ENCODE measurements at places on chromosomes 3 and 15.

DNA sequence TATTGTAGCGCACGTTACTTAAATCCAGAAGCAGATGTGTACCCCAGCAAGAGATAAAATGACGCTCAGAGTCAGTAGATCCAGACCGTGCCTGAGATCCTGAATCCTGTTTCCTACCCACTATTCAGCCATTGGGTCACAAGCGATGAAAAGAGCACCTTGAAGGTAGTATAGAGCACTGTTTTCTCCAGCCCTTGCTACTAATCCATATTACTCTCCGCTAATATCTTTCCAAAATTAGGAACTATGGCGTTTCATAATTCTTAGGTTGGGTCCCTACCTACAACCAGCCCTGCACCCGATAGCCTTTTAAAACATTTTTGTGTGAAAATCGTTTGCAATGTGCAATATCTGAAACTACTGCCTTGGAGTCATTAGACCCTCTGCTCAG lies 596 bp downstream of the BTD start:
- no peak for DNase-seq

DNA sequence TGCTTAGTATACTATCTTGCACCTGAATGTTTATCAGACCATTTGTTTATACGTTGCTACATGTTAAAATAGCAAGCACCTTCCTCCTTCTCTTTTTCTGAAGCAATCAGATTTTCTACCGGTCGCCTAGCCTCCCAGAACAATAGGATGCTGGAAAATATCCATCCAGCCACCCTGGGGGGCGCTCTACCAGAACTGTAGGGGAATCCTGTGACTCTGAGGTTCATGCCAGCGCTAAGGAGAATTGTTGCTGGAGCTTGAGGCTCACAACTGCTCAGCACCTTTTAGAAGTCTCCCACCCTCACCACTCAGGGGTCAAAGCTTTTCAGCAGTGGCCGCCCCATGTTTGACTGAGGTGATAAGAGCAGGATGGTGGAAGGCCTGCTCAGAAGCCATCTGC lies 27.5 kb downstream of the SQOR start:
- no peak for DNase-seq

DNA sequence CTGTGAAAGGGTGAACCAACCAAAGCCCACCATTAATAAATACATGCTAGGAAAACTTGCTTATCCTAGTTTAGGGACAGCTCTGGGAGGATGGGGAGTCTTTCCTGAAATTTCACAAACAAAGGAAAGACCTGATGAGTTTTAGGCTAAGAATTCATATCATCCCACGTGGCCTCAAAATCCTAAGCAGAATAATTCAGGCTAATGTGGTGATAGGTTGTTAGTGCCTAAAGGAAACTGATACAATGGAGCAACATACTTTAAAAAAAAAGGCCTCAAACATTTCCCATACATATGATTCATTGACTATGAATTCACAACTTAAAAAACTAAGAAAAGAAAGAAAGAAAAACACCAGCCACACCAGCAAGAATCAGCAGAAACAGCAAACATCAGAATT lies 126.9 kb upstream of the CNTN4 start:
- DNase-seq: no peak

DNA sequence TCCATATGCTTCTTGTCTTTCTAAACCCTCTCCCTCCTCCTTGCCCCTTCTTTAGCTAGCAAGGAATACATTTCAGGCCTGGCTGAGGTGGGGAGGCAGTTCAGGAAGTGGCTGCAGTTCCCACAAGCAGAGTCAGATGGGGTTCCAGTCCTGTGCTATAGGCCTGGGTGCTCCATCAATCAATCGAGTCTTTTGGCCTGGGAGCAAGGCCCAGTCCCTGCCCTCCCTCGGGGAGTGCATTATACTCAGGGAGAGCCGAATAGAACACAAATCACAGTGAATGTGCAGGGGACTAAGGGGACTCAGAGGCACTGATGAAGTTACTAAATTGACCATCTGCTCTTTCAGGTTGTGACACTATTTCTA lies 58.0 kb upstream of the HERC1 start:
- no peak for DNase-seq

DNA sequence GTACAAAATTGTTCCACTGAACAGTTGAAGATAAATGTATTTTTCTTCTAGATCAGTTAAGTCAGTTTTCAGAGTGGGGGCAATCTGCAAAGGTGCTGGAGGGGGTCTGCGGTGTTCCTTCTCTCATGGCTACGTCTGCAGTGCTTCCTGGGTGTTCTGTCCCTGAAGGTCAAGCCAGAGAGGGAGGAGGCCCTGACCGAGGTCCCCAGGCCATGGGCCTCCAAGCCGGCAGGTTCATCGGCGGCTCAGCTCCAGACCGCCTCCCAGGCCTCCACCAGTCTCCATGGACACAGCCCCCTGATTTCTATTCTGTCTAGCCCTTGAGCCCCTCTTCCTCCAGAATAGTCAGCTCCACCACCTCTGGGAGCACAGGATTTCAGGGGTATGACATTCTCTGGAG lies 28.5 kb upstream of the TSEN2 start:
- no peak for DNase-seq

DNA sequence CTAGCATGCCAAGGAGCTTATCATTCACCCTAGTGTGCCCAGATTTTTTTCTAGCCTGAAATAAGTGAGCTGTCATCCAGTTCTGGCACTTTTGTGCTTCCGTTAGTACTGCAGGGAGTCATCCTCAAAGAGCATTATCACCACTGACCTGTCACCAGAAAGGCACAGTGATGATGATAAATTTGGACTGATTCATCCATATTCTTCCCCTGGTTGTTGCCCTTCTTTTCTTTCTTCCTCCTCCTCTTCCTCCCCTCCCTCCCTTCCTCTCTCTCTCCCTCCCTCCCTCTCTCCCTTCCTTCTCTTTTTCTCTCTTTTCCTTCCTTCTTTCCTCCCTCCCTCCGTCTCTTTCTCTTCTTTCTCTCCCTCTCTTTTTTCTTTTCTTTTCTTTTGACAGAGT lies 21.3 kb downstream of the SLC35G2 start:
- no peak for DNase-seq

- DNase-seq: no peak
Measured at GRCh38 chr3:54988838-54989630, 61.2 kb upstream of the LRTM1 start.

- no peak for DNase-seq
Measured at GRCh38 chr3:122690096-122690495, 9.5 kb downstream of the PARP14 start.

DNA sequence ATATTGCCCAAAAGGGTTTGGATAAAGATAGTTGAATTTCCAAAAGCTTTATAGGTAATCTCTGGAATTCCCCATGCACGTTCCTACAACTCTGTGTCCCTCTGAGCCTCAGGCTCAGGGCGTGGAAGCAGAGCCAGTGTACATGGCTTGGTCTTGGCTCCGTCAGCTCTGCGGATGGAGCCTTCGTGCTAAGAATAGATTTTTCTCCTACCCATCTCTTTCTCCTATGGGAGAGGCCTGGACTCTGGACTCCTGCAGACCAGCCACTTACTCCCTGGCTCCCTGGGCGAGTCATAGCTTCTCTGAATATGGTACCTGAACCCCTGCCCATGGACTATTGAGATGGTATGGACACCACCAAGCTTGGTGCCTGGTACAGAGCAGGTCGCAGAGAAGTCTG lies 99.9 kb downstream of the EEFSEC start:
- no peak for DNase-seq

DNA sequence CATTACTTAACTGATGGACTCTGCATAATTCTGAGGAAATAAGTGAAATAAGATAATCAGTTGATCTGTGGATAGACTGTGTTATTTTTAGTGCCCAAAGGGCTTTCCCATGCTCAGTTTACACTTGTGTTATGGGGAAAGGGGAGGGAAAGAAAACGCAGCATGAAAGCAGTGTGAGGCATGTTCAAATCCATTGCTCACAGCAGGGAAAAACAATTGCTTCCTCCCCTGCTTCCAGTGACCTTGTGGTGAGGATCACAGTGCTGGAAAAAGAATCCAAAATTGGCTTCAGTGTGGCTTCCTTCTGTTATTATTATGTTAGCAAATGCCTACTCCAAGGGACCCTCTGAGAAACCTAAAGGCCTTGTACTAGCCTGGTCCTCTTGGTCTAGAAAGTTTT lies 285.1 kb upstream of the CDIN1 start:
- DNase-seq: no peak

- no peak for DNase-seq
Measured at GRCh38 chr3:60383345-60383744, 867.9 kb downstream of the FHIT start.
